ENCODE measurements at places on chromosomes 7 and 10.
A peak's percentile ranks its signal among the peaks of the same experiment; 100 is the strongest.

DNA sequence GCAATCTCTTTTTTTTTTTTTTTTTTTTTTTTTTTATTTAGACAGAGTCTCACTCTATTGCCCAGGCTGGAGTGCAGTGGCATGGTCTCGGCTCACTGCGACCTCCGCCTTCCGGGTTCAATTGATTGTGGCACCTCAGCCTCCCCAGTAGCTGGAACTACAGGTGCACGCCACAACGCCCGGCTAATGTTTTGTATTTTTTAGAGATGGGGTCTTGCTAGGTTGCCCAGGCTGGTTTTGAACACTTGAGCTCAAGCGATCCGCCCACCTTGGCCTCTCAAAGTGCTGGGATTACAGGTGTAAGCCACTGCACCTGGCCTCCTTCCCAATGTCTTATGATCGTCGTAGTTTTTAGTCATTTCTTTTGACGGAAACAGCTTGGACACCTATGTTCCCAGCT lies 6.6 kb upstream of the ZNF853 start:
- no peak for DNase-seq

- no peak for DNase-seq
Observed at GRCh38 chr10:125698481-125698998, 15.6 kb upstream of the TEX36 start.

DNA sequence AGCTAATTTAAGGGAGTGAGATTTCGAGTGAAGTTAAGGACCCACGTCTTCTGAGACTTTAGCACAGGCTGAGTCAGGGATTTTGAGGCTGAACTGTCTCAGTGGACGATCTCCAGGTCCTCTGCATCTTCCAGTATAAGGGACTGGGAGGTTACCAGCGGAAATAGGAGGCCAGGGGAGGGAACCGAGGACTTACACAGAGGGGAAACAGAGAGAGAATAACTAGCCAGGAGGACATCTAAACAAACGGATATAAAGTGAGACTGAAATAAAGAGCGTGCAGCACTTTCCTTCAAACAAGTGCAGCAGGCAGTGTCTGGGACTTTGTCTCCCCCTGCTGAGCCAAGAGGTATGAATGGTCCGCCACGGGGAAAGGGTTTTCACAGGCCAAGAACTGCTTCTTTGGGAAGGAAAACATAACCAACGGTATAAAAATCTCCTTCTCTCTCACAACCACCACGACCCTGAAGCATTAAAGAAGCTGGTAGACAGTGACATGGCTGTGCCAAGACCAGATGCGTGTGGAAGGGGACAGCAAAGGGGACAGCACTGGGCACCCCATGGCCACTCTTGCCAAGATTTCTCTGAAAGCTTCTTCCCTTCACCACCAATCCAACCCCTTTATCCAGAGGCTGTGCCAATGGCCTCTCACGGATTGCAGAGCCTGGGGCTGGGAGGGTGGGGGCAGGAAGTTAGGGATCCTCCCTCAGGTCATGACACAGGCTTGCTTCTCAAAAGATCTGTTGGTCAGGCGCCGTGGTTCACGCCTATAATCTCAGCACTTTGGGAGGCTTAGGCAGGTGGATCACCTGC lies 72.0 kb downstream of the SLC37A3 start:
- peak; percentile 23 for DNase-seq

DNA sequence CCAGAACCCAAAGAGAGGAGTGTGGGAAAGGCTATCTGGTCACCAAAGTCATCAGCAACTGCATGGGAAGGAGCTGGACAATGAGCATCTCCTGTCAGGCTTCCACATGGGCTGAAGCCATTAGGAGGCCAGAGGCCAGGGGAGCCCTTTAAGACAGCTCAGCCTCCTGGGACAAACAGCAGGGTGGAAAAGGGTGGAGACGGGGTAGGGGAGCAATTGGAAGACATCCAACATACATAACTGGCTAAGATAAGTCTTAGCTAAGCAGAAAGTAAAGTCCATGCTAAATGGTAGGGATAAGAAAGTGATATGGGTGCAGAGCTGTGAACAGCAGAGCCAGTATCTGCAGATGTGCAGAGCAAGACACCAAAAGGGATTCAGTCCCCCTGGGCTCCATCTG lies 1.5 kb upstream of the OAT start:
- DNase-seq: no peak

GRCh38 chr7:144873316-144873845 lies 37.5 kb upstream of the TPK1 start:
- DNase-seq: no peak

DNA sequence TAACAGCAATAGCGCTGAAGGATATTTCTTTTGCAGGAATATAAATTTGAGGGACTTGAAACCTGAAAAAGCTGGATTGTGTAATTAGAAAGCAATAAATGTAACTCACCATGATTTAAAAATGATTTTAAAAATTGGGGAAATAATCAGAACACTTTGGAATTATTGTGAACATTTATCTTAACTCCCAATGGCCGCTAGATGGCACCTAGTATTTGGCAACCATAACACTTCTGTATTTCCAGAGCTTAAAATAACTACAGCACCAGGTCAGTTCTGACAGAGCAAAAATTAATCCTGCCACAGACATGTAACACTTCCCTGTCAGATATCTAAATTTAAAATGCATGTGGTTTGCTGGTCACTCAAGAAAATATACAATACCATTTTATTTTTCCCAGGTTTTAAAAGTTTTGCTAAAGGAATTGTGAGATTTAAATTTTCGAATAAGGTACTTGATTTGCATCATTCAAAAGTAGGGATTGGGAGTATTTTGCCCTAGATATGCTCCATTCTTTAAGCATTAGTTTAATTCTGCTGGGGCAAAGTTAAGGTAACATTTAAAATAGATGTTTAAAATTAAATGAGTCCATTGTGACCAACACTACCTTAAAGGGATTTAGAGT lies 144.5 kb downstream of the PPP1R3A start:
- no peak for DNase-seq

DNA sequence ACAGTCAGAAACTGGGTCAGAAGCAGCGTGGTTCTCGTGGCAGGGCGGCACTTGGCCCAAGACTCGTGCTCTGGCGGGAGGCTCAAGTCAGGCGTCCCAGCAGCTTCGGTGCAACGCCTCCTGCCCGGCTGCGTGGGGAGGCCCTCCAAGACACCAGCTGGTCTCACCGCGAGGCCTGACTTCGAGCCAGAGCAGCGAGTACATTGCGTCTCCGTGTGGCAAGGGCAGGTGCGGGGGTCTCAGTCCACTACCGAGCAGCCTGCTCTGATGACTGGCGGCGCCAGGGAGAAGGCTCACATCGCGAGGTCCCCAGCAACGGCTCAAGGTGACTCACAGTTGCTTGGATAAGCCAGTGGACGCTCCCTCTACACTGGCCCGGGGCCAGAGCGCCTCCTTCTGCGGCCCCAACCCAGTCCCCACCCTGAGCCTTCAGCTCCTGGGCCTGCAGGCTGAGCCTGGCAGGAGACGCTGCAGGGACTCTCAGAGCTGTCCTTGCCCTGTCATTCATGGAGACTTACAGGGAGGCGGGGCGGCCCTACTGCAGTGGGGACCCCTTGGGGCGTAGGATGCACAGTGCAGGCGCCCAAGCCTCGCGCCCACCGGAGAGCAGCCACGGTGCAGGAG lies 41.9 kb upstream of the PRKAR1B start:
- no peak for DNase-seq

DNA sequence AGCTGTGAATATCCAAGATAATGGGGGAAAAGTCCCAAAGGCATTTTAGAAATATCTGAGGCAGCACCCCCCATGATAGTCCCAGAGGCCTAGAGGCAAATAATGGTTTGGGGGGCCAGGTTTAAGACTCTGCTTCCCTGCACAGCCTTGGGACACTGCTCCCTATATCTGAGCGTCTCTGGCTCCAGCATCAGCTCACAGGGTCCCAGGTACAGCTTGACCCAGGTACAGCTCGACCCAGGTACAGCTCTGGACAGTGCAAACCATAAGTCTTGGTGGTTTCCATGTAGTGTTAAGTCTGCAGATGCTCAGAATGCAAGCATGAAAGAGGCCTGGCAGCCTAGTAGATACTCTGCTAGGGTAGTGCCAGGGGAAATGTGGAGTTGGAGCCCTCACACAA lies 47.0 kb upstream of the VWDE start:
- no peak for DNase-seq

DNA sequence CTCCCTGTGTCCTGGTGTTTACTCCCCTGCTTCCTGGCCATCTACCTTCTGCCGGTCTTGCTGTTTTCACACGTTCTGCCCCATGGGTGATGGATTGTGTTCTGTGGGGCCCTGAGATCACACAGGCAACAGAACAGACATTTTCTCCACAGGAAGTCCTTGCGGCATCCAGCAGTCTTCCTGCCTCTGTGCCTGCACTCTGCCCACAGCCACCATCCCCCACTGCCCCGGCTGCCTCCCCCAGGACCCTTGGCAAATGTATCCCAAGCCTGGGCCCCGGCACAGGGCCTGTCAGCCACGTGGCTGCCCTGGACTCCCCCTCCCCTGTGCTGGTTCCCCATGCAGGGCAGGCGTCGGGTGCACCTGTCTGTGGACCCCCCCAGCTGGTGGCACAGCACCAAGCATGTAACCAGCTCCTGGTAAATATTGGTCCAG lies 184.2 kb downstream of the WDR37 start:
- no peak for DNase-seq

DNA sequence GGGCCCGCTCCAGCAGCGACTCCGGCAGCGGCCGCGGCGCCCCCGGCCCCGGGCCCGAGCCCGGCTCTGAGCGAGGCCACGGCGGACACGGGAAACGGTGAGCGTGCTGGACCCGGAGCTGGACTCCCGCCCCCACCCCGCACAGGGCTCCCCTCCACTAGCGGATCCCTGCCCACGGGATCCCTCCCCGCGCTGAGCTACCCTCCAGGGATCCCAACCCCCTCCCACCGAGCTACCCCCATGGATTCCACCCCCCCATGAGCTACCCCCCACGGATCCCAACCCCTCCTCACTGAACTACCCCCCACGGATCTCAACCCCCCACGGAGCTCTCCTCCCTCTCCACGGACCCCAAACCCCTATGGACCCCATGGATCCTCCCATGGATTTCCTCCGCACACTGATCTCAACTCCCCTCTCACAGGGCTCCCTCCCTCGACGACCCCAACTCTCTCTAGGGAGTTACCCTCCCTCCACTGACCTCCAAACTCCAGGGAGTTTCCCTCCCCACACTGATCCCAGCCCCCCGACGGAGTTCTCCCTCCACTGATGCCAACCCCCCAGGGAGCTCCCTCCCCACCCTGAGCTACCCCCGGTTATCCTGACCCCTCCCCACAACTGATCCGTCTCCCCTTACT lies 20.6 kb upstream of the HSPB1 start:
- DNase-seq: no peak

GRCh38 chr10:90635111-90635765 lies 222.6 kb downstream of the HTR7 start:
- DNase-seq: no peak

DNA sequence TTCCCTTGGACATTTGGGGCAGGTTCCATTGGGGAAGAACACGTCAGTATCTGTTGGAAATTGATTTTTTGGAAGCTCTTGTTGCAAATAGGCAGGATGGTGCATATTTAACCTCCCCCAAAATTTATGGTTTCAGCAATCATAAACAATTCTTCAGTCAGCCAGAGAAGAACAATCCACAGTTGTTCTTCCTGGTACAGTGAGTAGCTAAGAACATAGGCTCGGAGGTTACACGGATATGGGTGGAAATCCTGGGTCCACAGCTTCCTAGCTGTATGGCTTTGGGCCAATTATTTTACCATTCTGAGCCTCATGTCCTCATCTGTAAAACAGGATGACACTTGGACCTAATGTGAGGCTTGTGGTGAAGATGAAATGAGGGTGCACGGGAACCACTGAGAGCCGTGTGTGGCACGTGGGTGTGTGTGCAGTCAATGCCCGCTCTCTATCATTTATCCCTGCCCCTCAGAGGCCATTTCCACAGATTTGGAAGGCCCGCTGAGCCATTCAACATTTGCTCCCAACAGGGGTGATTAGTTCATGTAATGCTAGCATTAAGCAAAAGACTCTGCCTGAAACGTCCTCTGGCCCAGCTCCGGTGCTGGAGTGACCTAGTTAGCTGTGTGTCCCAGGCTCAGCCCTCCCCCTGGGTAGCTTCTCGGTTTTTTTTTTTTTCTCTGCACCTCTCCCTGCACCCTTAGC lies 9.7 kb downstream of the CAMK1D start:
- no peak for DNase-seq

DNA sequence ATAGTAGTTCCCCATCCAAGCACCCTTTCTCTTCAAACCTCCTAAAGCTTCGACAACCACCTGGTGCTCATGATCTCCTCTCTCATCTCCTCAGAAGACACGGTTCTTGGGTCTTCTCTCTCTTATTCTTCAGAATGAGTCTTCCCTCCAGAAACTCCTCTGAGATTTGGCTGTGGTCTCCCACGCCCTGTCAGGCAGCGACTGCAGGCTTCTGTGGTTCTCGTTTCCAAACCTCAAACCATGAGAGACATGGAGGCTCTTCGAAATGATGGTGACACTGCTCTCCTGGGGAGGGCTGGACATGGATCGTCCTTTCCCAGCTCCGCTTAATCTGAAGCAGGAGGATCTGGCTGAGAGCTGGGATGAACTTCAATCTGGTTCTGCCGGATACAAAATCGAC lies 78.6 kb upstream of the PITRM1 start:
- no peak for DNase-seq

GRCh38 chr7:30977896-30978564 lies 14.3 kb downstream of the GHRHR start:
- DNase-seq: no peak

DNA sequence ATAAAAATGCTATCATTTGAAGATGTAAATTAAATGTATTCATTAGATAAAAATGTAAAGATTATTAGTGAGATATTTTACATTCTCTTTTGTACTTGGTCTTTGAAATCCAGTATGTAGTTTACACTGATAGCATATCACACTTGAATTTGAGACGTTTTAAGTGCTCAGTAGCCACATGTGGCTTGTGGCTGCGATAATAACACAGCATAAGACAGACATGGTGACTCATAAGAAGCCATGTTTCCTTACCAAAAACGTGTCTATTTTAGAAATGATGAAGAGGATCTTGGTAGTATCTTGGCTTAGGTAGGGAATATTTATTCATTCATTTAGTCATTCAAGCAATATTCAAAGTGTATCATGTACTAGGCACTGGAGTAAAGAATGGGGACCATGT lies 149.3 kb downstream of the POU6F2 start:
- no peak for DNase-seq

DNA sequence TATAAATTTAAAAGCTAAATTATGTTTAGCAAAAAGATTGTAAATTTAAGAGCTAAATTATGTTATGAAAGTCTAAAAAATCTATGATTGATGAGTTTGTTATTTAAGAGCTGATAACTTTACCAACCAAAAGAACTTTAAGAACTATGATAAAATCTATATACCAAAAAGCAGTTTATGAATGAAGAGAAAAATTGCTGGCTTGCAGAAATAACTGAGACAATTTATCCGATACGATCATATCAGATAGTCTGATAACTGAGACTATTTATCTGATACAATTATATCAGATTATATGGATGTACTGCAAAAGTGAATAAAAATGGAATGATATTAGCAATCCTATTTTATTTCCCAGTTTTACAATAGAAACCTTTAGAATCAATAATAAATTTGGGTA lies 50.2 kb downstream of the IQUB start:
- DNase-seq: no peak

DNA sequence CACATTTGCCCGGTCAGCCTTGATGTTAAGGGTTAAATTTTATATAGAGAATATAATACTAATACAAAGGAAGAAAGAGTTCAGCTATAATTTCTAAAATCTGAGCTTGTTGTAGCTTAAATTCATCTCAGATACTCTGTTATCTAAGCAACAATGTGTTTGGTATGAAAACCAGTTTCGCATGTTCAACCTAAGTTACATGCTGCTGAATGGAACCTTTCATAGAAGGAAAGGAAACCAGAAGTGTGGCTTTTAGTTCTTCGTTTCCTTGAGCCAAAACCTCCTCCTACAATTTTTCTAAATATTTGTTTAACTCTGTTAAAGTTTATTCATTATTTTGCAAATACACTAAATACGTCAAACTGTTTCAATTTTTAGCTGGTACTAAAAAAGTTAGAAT lies 18.5 kb downstream of the AGR2 start:
- no peak for DNase-seq
